ENCODE measurements at places on chromosomes 3 and 15.

DNA sequence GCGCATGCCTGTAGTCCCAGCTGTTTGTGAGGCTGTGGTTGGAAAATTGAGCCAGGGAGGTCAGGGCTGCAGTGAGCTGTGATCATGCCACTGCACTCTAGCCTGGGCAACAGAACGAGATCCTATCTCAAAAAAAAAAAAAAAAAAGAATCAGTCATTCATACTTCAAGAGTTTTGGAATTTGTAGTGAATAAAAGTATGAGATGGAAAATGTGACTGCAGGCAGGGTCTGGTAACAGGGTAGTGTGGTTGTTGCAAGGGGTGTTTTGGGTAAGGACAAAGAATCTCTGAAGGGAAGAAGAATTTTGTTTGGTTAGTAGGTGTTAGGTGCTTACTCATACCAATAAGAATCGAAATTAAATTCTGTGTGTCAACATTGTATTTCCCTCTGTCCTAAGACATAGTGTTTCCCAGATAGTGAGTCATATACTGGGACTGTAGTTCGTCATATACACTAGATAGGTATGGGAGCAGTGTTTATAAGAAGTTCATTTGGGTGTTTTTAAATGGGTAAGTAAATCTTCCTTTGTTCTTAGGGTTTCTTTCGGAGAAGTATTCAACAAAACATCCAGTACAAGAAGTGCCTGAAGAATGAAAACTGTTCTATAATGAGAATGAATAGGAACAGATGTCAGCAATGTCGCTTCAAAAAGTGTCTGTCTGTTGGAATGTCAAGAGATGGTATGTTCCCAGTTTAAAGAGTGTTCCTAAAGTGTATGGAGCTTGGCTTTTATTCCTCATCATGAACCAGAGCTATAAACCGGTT is 14.2 kb downstream of the NR1D2 start:
- DNase-seq = no peak

DNA sequence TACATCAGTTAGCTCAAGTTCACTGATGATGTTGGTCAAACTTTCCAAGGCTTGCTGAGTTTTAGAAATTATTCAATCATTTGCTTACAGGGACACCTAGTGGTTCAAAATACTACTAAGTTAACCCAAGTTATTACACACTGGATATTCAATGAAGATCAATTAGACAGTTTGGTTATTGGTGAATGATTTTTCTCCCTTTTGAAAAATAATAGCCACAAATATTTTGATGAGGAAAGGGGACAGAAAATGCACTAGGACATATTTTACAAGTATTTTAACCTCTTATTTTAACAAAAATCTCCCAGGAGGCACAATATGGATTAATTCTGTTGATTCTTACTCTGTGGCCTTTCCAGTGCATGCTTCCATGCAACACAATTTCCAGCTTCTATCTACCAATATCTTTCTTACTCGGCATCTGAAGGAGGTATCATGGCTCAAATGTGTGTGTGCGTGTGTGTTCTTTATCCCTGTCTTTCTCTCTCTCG is 20.1 kb upstream of the GOLGA6L2 start:
- no peak for DNase-seq

DNA sequence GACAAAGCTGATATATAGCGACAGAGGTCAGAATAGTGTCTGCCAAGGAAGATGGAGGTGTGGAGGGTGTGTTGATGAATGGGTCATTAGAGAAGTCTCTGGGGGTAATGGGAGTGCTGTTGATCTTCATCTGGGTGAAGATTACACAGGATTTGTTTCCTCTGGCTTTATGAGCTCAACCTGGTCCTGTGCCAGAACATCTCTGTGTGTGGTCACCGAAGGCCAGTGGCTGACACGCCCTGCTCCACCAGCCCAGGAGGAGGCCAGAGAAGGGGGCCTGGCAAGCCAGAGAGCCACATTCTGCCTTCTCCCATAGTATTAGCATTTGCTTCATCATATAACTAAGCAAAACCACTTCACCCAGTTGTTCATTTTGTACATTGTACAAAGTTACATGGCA is 121.1 kb downstream of the ZNF621 start:
- no peak for DNase-seq

DNA sequence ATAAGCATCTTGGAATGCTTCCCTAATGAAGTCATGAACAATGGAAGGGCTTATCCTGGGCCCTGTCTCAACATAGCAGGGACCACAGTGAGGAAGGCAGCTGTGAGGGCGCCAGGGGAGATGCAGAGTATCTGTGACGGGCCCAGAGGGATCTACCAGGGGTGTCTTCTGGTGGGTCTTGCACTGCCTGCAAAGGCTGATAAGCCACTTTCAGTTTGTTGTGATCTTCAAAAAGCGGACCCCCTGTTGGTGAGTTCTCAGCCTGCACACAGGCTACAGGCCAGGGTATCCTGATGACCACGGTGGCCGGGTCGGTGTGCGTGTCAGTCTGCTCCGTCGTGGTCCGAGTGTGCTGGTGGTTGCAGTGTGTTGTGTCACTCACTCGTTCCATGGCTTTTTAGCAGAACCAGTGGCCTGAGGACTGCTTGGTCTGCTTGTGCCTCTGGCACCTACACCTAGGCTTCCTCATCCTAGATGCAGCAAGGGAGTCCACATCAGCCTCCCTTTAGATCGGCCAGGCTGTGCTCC is 46.8 kb downstream of the CHDH start:
- no peak for DNase-seq

DNA sequence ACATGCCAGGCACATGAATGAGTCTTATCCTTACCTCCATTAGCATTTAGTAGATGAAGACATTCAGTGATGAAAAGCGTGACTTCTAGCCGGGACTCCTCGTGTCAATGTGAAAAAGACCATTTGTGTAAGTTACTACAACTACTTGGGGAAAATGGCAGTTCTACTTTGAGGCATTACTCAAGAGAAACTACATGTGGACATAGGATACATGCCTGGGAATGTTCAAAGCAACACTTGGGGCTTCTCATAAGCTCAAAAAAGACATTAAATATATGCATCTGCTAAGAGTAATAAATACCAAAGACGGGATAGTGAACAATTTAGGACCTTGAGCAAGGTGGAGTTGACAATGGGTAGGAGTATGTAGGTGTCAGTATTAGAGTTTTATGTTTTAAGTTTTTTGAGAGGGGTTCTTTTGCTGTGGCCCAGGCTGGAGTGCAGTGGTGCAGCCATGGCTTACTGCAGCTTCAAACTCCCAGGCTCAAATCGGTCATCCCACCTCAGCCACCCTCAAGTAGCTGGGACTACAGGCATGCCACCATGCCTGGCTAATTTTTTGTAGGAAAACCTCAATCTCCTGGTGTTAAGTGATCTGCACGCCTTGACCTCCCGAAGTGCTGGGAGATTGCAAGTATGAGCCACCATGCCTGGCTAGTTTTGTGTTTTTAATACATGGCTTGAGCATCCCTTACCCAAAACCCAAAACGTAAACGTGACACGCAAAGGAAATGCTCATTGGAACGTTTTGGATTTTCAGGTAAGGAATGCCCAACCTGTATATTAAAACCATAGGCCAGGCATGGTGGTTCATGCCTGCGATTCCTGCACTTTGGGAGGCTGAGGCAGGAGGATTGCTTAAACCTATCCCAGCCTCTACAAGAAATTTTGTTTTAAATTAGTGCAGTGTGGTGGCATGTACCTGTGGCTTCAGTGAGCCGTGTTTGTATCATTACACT is 3.9 kb downstream of the RPLP1 start:
- DNase-seq = no peak

- no peak for DNase-seq
These were observed 3.4 kb upstream of the OPA1 start for GRCh38 chr3:193589616-193590015.

All from brain pericyte (primary cell).